ENCODE measurements at places on chromosomes 13 and 19.

DNA sequence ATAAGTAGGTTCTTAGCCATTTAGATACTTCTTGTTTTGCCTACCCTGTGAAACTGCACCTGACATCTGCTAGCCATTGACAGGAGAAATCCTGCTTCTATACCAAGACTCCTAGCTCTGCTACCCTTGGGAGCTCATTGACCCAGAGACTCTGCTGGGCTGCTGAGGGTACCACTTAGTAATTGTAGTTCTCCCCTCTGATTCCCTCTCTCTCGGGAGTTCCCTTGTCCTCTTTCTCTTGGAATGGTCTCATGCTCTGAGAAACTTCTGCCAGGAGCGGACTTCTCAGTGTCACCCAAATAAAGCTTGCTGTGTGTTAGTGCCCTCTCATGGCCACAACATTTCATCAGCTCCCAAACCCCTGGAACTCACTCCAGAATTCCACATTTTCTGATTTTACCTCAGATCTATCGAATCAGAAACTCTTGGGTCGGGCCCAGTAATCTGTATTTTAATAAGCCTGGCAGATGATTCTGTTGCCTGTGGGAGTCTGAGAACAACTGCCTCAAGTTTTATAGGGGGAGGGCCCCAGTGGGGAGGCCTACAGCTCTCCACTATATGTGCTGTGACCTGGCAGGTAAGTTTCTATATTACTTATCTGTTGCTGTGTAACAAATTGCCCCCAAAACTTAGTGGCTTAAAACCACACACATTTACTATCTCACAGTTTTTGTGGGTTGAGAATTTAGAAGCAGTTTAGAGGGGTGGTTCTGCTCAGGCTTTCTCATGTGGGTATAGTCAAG lies 221.1 kb downstream of the TDRD3 start:
- no peak for DNase-seq

DNA sequence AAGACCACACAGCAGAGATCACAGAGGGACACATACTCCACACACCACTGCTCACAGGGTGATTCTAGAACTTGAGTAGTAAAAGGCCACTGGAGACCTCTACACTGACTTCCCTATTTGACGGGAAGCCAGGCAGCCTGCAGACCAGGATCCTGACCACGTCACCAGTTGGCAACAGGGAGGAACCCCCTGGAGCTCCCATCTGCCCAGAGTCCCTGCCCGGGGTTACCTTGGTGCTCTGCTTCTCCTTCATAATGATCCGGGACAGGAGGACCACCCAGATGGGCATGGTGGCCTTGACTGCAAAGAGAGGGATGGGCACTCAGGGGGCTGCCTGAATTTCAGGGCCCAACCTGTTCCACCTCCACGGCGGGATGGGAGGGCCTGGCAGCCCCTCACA lies 932 bp downstream of the SLC35E1 start:
- no peak for DNase-seq

DNA sequence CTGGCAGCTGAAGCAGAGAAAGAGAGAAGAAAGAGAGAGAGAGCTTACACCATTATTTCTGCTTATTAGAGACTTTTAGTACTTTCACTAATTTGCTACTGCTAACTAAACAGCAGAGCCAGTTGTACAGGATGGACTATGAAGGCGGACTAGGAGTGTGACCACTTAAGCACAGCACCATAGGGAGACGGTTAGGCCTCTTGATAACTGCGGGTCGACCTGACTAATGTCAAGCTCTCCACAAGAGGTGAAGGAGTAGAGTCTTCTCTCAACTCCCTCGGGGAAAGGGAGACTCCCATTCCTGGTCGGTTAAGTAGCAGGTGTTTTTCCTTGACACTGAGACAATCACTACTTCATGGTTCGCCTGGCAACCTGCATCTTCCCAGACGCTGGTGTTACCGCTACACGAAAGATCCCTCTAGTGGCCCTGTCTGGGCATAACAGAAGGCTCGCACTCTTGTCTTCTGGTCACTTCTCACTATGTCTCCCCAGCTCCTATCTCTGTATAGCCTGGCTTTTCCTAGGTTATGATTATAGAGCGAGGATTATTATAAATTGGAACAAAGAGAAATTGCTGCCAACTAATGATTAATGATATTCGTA lies 5.3 kb upstream of the PSG7 start:
- DNase-seq: no peak

DNA sequence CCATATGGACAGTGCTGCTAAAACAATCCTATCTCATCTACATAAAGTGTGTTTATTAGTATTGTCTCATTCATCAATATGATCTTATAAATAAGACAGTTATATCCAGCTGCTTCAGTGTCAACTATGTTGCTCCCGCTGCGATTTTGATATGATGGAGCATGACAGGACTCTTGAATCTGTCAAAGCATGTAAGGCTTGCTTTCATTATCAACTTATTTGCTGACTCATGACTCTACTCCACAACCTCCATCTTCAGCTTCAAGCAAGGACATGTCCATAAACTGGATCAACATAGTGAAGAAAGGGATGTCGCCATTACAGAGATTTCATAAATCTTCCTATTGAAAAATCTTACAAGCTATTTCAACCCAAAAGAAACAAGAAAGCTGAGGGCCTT lies 2812.6 kb downstream of the PCDH9 start:
- no peak for DNase-seq

DNA sequence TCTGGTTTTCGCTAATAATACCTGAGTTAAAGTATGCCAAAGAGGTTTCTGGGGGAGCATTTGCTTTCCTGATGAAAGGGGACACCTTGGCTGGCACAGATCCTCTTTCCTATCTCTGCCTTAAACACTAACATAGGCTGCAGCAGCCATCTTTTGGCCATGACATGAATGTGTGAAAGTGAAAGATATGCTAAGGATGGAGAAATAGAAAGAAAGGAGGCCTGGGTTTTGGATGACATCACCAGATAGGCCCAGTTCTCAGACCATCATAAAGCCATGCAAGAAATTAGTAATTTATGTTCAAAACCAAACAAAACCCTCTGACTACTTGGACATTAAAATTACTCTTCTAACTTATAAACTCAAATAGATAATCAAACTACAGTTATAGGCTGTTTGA lies 279.7 kb downstream of the COG6 start:
- DNase-seq: no peak

GRCh38 chr19:46256855-46257254 lies 27.3 kb downstream of the IGFL1 start:
- no peak for DNase-seq

- DNase-seq: no peak
Observed at GRCh38 chr13:23941211-23941610, 43.9 kb upstream of the C1QTNF9B start.

GRCh38 chr13:52999093-52999696 lies 29.4 kb upstream of the OLFM4 start:
- no peak for DNase-seq

- no peak for DNase-seq
Observed at GRCh38 chr19:32349724-32350470, 4.5 kb downstream of the ZNF507 start.

- DNase-seq: no peak
Observed at GRCh38 chr13:106874323-106874722, 306.4 kb upstream of the ARGLU1 start.
